ENCODE measurements at places on chromosomes 5 and 9.

DNA sequence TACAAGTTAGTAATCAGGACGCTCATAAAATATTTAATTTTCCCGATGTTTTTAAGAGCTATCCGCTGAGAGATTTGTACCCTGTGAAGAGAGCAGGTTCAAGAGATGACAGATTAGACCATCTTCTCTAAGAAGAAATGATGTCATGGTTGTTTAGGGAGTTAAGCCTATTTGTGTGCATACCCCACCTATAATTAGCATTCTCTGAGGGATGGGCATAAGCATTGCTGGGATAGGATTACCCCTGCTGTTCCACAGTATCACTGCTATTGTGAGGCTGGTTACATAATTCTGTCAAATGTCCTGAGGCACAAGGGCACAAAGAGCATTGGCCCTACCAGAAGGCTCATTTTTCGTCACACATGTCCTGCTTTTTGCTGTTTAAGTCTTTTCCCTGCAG lies 687.0 kb downstream of the CETN3 start:
- DNase-seq: no peak

GRCh38 chr5:431001-431710 lies 11.8 kb upstream of the EXOC3 start:
- DNase-seq: no peak

GRCh38 chr5:31983851-31984250 lies 190.3 kb downstream of the GOLPH3 start:
- DNase-seq: no peak

DNA sequence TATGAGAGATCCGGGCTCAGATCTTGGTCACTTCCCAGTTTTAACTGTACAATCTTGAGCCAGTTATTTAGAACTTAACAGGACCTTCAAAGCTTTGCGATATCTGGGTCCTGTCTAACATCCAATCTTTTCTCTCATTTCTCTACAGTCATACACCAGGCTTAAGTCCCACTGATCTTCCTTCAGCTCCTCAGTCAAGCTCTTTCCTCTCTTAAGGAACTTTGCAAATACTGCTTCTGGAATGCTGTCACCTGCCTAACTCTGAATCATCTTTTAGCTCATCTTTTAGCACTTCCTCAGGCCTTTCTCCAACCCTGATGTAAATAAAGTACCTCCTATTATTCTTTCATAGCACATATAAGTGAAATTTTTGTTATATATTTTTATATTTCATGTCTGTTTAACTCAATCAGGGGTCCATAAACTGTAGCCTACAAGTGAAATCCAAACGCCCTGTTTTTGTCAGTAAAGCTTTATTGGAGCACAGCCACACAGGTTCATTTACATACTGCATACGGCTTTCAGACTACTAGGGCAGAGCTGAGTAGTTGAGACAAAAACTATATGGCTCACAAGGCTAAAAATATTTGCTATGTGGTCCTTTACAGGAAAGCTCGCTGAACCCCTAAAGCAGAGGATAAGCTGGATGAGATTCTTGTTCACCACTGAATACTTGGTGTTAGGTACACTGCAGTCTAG lies 63.5 kb downstream of the MEF2C start:
- no peak for DNase-seq

DNA sequence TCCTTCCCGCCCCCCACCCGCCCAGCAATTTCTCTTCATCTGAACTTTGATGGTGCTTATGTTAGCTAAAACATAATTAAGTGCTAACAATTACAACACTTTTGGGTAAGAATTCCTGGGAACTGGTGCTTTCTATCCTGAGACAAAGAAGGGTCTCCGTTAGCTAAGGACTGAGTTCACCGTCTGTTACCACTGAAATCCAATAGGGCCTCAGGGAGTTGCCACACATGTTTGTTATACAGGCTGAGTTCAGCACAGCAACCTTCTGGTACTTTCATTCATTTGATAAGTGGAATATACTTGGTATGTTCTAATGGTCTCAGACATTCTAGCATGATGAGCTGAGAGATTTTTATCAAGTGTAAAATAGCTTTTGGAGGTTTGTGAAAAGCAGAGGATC lies 437.9 kb downstream of the EFNA5 start:
- no peak for DNase-seq
